ENCODE measurements at places on chromosomes 12 and 14.

- DNase-seq = no peak
Observed at GRCh38 chr14:85402569-85403162, 127.3 kb upstream of the FLRT2 start.

DNA sequence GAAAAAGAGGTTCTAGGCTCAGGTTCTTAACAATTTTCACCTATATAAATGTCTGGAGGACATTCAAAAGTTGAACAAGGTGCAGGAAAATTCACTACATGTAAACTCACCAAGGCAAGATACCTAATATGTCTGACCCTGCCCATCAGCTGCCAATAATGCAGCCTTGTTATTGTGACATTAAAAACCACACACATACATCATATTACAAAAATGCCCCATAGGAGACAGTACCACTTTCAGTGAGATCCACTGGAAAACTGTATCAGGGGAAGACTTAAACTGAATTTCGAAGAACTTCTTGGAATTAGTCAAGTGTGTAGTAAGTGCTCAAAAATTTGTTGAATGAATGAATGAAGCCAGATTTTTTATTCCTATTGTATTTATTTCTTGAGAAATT, 83.1 kb downstream of the KICS2 start:
- no peak for DNase-seq

DNA sequence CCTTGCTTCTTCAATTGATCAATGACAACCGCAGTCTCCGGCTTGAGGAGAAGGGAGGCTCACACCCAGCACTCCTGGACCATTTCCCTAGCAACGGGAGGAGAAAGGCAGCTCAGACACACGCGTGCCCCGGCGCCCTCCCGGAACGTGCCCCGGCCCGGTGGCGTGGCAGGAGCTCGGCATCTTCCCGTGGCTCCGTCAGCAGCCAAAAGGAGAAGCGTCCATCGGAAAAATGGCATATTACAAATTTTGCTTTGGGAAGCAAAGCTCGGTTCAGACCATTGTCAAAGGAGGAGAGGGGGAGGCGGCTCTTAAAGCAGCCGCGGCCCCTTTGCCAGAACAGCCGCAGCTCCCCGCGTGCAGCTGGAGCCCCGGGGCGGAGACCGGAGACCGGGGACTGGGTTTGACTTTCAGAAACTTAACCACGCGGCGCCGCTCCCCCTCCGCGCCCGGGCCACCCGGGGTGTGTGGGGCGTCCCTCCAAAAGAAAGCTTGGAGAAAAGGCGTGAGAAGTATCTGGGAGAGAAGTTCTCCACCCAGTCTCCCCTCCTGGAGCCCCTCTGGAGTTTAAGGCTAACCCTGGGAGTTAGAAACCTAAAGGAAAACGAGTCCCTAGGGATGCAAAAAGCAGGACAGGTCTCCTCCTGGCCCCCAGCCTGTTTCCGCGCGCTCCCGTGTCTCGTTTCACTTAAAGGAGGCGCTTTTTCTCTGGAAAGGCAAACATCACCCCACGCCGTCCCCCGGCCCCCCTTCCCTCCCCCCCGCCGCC, 545 bp downstream of the PPFIA2 start:
- no peak for DNase-seq

GRCh38 chr14:66224492-66225178, 261.5 kb upstream of the CCDC196 start:
- DNase-seq = no peak

DNA sequence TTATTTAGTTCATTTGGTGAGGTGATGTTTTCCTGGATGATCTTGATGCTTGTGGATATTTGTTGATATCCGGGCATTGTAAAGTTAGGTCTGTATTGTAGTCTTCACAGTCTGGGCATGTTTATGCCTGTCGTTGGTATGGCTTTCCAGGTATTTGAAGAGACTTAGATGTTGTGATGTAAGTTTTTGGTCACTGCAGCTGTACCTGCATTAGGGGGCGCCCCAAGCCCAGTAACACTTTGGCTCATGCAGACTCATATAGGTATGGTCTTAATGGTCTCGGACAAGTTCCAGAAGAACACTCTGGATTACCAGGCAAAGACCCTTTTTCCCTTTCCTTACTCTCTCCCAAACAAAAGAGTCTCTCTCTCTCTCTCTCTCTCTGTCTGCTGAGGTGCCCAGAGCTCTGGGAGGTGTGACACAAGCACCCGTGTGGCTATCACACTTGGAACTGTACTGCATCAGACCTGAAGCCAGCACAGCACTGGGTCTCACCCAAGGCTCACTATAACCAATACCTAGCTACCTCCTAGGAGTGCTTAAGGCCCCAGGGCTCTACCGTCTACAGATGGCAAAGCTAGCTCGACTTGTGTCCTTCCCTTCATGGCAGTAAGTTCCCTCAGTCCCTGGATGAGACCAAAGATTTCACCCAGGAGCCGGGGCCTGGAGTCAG, 425.8 kb upstream of the ATXN7L3B start:
- DNase-seq = no peak
